ENCODE measurements at places on chromosomes 11 and 22.

DNA sequence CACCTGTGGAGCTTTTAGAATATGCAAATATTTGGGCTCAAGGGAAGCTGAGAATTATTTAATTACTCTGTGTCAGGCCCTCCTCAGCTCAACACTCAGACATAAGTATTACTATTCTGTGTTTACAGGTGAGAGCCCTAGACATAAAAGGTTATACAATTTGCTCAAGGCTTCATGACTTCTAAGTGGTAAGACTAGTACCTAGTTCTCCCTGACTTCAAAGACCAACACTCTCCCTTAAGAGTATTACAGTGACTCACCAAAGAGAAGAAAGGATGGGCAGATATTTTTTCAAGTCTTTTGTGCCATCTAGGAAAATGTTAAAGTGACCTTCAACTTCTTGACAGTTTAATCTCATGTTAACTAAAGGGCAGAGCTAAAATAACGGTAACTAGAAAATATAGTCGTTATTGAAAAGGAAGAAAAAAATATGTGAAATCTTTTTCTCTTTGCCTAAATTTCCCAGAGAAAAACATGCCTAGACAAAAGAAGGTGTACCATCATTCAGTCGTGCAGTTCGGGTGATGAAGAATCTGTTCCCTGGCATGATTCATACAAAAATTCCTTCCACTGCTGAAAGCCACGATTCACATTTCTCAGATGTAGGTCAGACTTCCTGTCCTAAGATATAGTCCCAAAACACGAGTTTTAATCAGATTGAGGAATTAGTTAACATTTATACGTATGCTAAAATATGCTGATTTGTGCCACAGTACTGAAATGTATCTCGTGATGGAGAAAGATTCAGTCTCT, 849.1 kb upstream of the API5 start:
- no peak for DNase-seq

GRCh38 chr11:33016654-33017053, 976 bp downstream of the DEPDC7 start:
- DNase-seq = no peak

DNA sequence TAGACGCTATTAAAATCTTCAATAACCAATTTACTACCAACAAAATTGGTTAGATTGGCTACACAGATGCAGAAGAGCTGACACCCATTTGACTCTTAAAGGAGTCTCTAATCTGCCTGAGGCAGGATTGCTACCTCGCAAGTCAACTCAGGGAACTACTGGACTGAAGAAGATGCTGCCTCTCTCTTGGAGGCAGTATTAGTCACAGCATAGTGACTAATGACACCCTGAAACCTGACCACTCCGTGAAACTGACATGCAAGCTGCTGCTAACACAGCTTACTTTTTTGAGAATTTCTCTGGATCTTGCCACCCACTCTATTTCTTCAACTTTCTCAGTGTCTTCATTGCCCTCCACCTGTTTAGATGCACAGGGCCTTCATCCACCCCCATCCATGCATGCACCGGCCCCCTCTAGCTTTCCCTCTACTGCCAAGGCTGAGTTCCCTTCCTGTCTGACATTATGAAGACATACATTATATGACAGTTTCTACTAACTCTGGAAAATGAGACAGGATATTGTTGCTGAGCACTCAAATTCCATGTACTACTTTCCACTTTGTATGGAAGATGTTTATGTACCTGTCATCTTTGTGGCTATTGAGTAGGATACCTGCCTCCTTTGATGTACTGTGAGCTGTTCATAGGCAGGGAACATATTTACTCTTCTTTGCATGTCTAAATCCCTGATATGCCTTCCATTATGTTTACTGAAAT, 183.2 kb downstream of the MSANTD4 start:
- DNase-seq = no peak

DNA sequence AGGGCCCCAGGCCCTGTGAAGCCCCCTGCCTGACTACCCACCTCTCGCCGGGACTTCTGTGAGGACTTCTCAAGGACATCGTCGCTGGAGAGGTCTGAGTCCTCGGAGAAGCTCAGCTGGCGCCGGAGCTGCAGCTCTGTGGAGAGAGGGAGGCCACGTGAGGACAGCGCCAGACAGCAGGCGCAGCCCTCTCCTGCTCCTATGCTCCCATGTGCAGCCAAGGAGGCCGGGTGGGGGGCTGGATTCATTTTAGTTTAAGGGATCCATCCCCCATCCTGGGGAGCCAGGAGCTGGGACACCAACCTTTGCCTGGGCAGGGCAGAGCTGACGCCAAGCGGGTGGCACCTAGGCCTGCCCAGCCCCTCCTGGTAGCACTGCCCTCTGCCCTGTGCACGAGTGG, 42.4 kb upstream of the BID start:
- DNase-seq = no peak

DNA sequence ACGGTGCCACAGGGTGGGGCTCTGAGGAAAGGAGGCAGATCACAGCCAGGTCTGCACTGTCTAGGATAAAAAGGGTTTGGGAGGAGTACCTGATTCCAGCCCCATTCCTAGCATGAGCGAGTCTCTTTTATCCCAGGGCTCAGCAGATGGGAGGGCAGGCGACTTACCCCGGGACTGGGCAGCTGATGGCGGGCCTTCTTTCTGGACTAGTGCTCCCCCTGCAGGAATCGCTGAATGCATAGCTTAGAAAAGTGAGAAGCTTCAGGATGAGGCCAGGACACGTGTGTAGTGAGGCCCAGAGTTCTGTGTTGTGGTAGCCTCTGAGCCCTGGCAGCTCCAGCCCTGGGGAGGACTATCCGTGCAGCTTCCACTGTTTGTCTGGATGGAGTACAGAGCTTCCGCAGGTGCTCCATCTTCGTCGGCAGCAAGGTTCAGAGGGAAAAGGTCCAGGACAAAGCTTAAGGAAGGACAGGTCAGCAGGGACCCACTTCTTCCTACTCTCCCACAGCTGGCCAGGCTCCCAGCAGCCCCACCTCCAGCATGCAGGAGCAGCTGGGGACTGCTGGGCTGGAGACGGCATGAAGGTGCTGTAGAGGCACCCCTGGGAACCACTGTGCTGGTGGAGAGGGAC, 30.4 kb downstream of the COMMD9 start:
- no peak for DNase-seq

GRCh38 chr11:13013054-13013488, 4.0 kb downstream of the RASSF10 start:
- DNase-seq = no peak

DNA sequence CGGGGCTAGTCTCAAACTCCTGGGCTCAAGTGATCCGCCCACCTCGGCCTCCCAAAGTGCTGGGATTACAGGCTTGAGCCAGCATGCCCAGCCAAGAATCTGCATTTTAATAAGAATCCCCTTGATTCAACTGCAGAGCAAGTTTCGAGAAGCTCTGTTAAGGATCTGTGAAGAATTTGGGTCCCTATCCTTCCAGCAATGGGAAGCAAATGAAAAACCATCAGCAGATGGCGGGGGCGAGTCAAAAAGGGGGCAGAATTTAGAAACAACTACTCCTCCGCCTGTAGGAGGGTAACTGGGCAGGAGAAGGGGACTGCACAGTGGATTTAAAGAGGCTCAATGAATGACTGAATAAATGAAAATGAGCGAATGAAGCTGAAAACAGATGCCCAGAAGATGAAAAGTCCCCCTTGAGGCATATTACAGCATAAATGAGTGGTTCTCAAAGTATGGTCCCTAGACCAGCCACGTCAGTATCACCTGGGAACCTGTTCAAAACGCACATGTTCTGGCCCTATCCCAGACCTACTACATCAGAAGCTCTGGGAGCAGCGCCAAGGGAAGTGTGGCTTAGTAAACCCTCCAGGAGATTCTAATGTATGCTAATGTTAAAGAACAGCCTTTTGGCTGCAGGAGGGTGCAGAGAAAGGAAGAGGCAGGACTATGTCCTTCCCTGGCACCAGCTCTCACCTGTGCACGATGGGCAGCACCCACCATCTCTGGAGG, 15.0 kb downstream of the VWCE start:
- no peak for DNase-seq

DNA sequence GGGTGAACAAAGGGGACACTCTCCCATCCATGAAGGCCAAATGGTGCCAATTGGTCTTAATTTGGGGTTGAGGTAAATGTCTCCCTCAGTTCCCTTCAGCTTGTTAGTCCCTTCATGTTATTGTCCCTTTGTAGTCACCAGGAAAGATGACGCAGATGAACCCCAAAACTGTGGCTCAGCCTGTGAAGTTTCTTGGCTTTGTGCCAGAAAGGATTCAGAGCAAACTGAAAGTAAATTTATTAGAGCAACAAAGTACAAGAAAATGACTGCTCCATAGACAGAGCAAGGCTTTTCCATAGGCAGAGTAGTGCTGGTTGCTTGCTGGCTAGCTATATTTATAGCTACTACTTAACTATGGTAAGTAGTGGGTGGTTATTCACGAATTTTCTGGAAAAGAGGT, 16.7 kb downstream of the OR4C3 start:
- no peak for DNase-seq

- DNase-seq = no peak
Observed at GRCh38 chr11:57779276-57779675, 17.7 kb downstream of the CTNND1 start.

GRCh38 chr11:67311556-67312082, 8.3 kb downstream of the SSH3 start:
- no peak for DNase-seq

DNA sequence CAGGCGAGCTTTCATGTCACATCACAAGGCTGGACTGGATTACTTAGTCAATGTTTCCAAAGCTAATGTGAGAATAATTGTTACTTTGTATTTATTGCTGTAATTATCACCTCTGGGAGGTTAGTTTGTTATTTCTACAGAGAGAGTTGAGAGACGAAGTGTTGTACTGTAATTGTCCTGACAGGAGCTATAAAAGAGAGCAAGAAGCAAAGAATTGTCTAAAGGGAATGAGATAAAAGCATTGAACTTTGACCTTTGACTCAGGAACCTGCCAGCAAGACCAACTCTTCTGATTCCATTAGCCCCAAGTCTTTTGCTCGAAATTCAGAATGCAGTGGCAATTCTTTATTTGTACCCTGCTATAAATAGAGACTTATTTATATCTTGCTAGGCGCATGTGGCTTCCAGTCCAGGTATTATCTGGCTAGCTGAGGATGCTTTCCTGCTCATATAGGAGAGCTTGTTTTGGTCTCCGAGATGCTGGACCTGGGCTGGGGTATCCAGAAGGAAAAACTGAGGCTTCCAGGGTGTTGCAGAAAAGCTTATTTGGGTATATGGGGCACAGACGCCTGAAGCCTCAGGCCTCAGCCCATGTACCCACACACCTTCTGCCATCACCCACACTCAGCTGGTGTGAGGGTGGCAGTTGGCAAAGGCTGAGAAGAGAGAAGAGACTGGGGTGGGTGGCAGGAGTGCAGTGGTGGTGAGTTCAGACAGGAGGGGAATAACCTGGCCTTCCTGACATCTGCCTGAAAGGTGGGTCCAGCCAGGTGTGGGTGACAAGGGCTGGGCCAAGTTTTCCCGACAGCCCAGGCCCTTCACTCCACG, 40.7 kb downstream of the SYT13 start:
- DNase-seq = no peak

- DNase-seq = no peak
Observed at GRCh38 chr11:85276332-85276731, 350.8 kb downstream of the DLG2 start.

DNA sequence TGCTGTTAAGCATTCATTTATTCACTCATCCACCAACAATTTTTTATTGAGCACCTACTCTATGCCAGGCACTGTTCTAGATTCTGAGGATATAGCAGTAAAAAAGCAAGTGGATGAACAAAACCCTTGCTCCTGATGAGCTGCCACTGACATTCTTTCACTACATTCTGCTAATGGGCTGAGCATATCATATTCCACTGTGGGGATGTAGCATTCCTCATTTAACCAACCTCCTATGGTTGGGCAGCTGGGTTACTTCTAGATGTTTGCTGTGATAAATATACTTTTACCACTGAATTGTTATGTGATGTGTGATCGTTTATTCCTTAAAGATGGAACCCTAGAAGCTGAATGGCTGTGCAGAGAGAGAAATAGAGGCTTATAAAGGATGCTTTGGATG, 176.9 kb downstream of the MN1 start:
- no peak for DNase-seq

DNA sequence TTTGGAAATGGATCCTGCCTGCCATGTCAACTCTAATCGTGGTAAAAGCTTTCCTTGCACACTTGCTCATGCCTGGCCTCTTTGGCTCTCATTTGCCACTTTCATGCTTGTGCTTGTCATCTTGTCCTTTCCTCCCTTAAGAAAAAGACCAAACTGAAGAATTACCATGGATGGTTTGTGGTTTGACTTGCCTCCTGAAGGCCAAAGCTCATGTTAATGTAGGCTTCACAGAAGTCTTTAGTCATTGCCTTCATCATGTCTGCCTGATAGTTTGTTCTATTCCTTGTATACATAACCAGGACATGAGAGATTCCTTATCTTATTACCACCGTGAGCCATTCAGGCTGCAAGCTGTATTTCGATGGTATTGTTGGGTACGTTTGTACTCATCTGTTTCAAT, 17.3 kb downstream of the TEAD1 start:
- no peak for DNase-seq

- DNase-seq = no peak
Observed at GRCh38 chr11:57735619-57736298, 5.5 kb upstream of the SELENOH start.

DNA sequence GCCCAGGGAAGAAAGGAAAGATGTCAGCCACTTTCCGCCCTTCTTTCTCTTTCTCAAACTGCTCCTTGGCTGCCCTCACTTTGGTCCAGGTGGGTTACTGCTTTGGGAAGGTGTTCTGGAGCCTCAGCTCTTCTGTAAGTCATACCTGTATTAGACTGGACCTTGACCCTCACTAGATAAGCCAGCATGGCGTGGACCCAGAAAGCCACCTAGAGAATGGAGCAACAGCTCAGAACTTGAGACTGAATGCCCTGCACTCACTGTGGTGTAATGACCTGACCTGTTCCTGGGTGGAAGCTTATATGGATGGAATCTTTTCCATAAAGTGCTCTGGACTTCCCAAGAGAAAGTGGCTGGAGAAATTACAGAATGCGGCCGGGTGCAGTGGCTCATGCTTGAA, 15.6 kb downstream of the ACP2 start:
- DNase-seq = no peak
